Activated T-helper 1 cell treated with anti-CD3 and anti-CD28 coated beads, Interleukin-2, amount 50 U/mL, for 16 hours (primary cell): ENCODE measurements at places on chromosomes 7 and 10.

- no peak for DNase-seq
Measured at GRCh38 chr7:32385316-32385956, 104.7 kb downstream of the LSM5 start.

GRCh38 chr7:95396136-95397032, at the start of gene PON3:
Gene PON3, minus strand, starts transcription at chr7:95396375. Its CDS starts 25 bp downstream, at chr7:95396350.
- no peak for DNase-seq

- DNase-seq, result no peak
Measured at GRCh38 chr7:115218076-115218475, 296.2 kb downstream of the MDFIC start.

DNA sequence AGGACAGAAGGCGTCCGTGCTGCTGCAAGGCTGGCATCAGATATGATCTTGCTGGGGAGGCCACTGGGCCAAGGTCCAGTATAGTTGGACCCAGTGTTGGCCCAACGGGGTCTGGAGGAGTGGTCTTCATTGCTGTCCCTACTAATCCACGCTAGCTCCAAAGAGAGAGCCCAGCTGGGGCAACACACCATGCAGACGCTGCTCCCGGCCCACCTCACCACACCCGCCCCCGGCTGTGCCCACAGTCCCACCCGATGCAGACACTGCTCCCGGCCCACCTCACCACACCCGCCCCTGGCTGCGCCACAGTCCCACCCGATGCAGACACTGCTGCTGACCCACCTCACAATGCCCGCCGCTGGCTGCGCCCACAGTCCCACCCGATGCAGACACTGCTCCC, 121.5 kb downstream of the VIPR2 start:
- no peak for DNase-seq

DNA sequence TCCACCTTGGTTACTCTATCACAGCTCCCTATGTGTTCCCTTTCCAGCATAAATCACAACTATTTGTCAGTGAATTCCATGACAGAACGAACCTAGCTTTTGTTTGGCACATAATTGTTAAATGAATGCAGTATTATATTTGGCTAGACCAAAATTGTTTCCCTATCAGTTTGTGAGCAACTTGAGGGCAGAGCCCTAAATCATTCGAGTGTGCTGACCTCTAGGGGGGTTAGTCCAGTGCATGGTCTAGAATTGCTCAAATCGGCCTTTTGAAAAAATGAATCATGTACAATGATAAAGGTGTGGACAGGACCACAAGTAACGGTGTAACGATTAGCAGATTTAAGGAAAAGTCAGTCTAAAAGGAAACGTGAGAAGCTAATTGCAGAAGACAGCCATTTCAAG, 475 bp upstream of the NRBF2 start:
- DNase-seq, result no peak

DNA sequence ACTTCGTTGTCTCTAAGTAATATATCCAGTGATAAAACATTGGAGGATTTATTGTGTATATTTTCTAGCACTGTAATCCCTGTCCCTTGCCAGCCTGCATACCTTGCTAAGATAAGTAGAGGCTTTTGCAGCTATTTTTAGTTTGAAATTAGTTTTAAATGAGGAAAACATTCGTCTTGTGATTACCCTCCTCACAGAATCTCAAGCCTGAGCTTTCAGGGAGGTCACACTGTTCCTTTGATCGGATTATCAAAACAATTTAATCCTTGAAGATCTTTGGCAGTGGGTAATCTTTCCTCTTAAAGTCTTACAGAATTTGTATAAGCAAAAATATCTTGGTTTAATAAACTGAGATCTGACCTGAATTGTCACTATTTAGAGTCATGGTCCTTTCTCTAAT, 897.0 kb upstream of the CELF2 start:
- no peak for DNase-seq

DNA sequence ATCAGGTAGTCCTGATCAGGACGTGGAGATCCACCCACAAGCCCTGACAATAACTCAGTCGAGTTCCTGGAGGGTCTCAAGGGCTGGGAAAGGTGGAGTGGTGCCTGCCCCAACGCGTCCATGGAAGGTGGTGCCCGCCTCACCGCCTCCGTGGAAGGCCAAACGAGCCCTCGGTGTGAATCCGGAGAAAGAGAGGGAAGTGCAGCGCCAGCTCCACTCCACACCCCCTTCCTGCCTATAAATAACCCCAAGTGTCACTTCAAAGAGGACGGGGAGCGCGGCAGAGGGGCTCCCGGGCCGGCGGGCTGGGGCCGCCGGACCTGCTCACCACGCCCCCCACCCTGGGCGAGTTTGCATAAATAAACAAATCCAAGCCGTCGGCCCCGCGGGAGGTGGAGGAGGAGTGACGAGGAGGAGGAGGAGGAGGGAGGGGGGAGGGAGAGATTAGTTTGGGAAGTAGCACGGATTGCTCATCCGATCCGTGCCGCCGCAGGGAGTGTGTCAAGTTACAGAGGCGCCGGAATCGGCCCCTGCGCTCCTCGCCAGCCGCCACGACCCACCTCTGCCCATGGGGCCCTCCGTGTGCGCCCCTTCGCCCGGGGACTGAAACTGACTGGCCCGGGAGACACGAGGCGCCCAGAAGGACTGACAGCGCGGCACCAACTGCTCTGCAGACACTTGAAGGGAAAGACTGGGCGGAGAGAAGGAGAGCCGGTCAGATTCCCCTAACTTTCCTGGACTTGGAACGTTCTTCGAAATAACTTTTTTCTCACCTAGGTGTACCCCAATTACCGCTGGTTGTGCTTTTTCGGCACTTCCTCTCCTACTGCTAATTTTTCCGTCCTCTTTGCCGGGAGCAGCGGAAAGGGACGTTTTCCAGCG, at the start of gene COL13A1:
Gene COL13A1, plus strand, starts transcription at position 473 of the 882 bp plus-strand sequence. CDS start 518 bp downstream, outside the sequence.
- DNase-seq, result no peak

- DNase-seq, result no peak
Measured at GRCh38 chr10:118543714-118544400, 51.6 kb downstream of the PRLHR start.

DNA sequence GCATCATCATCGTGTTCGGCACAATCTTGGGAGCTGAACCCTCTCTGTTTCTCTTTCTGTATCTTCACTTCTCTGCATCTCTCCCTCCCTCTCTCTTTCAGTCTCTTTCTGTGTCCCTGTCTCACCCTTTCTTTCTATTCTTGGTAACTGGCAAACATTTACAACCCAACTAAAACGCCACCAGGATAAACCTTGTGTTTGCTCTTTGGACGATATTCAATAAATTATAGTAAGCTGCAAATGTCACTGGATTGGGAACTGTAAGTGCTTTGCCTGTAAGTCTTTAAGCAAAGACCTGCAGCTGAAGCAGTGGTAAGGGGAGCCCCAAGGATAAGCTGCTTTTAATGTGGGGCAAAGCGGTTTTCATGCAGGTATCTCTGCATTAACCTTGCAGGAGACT, 558.0 kb upstream of the MKI67 start:
- DNase-seq, result no peak

- DNase-seq, result no peak
Measured at GRCh38 chr10:106982268-106982667, 182.2 kb downstream of the SORCS1 start.

DNA sequence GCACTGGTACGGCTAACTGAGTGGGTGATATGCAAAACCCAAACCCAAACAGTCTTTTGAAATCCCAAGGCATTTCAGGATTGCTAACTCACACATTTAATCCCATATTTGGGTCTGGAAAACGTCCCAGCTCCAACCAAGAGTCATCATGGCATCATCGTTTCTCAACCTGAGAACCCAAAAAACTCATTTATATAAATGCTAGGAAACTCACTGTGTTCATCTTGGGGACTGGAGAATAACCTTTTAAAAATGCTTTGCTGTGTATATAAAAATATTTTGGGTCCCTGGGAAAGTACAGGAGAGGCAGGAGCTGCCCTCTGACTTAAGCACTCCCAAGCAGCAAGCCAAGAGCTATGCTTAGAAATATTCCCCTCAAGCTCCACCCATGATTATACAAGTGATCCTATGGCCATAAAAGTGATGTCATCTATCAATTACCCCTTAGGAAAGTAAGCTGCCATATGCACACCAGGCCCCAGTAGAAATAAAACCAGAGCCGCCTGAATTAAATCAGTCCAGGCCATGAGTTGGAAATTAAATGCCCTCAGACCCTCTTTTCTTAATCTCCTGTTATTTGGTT, 352.1 kb downstream of the FRMD4A start:
- no peak for DNase-seq

DNA sequence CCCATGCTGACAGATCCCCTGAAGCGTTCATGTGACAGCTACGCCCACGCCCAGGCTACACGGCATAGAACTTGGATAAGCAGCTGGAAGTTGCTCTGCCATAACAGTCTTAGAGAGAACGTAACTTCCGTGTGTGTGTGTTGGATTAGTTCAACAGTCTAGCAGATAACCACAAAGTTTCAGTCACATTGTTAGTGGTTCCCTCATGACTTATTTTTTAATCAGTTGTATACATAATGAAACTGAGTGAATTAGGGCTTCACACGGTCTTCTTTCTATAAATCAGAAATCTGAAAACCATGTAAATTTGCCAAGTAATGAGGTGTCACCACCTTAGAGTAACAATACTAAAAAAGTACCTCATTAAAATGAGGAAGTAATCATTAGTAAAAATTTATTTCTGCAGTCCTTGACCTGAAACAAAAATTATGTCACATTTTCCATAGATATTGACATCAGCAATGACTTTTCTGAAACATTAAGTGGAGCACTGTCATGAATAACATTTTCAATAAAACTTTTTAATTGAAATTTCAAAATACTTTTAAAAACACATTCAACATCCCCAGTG, 21.7 kb upstream of the MACC1 start:
- no peak for DNase-seq

DNA sequence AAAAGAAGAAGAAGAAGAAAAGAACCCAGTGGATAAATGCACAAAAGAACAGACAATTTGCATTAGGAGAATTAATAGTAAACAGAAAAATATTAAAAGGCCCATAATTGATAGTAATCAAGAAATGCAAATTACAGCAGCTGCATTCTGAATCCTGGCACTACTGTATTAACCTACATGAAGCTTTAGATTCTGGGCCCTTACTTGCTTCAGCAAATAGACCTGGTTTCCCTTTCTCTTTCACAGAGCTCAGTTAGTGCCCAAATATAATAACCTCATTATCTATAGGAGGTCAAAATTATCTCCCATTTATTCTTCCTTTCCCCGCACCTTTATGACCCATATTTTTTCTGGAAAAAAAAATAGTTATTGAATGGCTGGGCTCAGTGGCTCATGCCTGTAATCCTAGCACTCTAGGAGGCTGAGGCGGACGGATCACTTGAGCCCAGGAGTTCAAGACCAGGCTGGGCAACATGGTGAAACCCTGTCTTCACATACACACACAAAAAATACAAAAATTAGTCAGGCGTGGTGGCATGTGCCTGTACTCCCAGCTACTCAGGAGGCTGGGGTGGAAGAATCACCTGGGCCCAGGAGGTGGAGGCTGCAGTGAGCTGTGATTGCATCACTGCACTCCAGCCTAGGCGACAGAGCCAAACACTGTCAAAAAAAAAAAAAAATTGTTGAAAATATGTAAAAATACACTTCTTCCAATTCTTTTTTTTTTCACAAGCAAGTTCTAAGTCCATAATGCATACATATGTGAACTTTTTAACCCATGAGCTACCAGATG, 36.0 kb upstream of the PIK3AP1 start:
- no peak for DNase-seq

- no peak for DNase-seq
Measured at GRCh38 chr10:77641788-77642397, 4.3 kb upstream of the KCNMA1 start.

DNA sequence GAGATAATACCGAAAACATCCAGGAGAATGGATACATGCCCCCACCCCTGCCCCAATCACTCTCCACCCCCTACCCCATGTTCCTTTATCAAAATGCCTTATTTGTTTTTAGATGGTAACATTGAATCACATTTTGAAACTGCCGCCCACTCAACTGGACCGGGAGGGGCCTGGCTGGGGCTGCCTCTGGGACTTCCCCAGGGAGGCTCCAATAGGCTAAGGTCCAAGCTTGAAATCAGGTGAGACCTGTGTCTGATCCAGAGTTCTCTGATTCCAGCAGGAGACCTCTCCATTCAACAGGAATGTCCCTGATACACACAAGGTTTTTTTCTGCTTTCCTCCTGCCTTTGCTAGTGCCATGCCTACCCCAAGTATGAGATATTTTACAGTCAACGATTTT, 43.8 kb upstream of the ACSL5 start:
- DNase-seq, result no peak

- no peak for DNase-seq
Measured at GRCh38 chr10:24518981-24519597, 204.6 kb downstream of the ARHGAP21 start.

DNA sequence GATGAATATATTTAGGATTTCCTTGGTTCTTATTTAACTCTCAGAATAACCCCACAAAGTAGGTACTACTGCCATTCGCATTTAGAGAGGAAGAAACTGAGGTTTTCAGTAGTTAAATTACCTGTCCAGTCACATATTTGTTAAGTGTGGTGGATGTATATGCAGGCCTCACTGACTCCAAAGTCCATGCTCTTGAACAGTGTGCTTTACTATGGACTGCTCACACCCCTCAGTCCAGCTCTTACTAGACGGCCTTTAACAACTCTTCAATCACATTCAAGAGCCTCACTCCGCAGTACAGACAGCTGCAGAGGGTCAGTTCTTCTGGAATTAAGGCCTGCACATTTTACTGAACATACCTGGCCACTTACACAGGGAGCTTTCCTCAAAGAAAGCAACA, 36.2 kb downstream of the ZNF248 start:
- DNase-seq, result no peak
